Retinal pigment epithelial cell (primary cell): ENCODE measurements at places on chromosomes 16 and 17.
A peak's percentile ranks its signal among the peaks of the same experiment; 100 is the strongest.

DNA sequence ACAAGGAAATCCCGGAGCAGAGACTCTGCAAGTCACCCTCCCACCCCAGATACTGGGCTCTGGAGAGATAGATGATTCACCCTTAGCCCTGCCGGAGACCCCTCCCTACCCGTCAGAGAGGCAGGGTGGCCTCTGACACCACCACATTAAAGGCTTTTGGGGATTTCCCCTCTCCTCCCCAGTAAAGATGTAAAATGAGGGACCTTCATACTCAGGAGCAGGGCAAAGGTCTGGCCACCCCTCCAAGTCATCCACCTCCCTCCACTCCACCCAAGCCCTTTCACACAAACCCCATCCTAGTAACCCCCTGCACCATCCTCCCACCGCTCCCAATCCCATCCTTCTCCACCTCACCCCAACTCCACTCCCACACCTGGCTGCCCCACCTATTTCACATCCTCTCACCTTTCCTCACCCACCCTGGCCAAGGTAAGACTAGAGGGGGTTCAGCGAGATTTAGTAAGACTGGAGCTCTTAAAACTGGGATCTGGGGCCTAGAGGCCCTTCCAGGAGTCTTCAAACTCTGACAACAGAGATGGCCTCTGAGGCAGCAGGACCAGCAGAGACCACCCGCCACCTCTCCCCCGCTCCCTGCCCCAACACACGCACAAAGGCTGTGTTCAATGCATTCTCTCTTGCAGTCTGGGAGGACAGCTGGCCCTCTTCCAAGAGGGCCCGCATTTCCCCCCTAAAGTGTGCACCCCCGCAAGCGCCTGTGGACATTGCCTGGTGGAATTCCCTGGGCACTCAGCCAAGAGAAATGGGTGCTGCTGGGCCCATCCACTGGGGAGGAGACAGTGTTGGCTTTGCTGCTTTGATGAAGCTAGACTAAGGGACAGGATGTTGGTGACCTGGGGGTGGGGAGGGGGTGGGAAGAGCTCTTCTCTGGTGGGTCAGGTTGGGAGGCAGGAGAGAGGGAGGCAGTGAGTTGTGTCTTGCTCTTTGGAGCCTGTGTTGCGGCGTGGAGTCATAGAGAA is 1.1 kb downstream of the ABAT start:
- DNase-seq: no peak

GRCh38 chr17:65628644-65629036 is 67.2 kb upstream of the AXIN2 start:
- DNase-seq: no peak

- no peak for DNase-seq
Measured at GRCh38 chr17:78893684-78894083, 9.3 kb downstream of the CEP295NL start.

- DNase-seq: no peak
Measured at GRCh38 chr17:18176176-18176575, 7.5 kb upstream of the ALKBH5 start.

- no peak for DNase-seq
Measured at GRCh38 chr17:61488878-61489718, 36.9 kb downstream of the TBX4 start.

DNA sequence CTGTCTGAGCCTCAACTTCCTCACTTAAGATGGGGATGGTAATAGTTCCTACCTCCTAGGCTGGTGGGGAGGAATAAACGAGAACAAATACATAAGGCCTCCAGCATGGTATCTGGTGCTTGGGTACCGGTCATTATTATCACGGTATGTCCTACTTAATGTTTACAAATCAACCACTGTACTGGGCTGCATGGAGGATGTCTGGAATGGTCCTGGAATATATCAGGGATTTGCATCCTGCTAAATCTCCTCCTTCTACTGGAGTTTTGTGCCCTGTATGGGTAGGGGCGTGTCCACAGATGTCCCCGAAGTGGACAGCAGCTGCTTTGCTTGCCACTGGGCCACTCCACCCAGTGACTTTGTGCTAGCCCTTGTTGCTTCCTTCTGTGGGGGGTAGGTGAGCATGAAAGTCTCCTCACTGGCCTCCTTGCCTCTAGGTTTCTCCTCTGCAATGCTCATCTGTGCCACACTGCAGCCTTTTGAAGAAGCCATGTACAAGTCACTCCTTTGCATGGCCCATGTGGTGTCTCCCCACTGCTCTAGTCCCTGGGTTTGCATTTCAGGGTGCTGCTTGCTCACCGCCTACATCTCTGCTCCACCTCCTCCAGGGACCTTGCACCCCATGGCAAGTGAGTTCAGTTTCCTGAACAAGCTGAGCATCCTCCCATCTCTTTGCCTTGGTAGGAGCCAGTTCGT is 2.2 kb upstream of the CMIP start:
- DNase-seq: no peak

DNA sequence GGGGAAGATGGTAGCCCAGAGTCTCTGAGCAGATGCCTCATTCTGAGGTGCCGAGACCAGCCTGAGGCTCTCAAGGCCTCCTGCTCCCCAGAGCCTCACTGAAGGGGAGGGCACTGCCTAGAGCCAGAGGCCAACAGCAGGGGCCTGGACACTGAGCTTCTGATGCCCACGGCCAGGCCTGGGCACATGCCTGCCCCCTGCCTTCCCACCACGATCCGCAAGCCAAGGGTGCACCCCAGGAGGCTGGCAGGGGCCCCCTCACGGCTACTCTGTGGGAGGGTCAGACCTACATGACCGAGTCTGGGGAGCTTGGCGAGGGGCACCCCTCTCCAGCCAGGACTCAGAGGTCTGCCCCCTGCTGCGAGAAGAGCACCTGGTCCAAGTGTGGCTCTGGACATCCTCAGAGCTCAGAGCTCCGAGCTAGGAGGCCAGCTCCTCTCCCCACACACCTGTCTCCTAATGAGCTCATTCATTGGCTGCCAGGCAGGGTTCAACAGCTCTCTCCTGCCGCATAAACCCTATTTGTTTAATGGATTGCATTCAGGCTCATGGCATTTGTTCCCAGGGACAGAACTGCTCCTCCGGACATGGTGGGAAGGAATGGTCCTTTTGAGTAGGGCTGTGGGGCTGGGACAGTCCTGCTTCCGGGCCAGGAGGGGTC is 13.9 kb downstream of the OTOP3 start:
- DNase-seq: no peak

- no peak for DNase-seq
Measured at GRCh38 chr16:24101431-24101830, 154.7 kb upstream of the CACNG3 start.

- no peak for DNase-seq
Measured at GRCh38 chr17:36977066-36977465, 28.3 kb downstream of the AATF start.

DNA sequence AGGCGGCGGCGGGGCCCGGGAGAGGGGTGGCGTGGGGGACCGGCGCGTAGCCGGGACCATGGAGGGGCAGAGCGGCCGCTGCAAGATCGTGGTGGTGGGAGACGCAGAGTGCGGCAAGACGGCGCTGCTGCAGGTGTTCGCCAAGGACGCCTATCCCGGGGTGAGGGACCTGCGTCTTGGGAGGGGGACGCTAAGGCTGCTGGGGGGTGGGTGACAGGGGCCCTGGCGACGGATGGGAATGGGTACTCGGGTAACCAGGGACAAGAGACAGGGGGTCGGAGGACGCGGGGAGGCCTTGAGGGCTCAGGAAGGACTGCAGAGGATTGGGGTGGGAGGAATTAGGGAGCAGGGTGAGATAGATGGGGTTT is 243 bp downstream of the RND2 start:
- DNase-seq: no peak

GRCh38 chr17:4053596-4053995 is 89.2 kb downstream of the ZZEF1 start:
- no peak for DNase-seq

DNA sequence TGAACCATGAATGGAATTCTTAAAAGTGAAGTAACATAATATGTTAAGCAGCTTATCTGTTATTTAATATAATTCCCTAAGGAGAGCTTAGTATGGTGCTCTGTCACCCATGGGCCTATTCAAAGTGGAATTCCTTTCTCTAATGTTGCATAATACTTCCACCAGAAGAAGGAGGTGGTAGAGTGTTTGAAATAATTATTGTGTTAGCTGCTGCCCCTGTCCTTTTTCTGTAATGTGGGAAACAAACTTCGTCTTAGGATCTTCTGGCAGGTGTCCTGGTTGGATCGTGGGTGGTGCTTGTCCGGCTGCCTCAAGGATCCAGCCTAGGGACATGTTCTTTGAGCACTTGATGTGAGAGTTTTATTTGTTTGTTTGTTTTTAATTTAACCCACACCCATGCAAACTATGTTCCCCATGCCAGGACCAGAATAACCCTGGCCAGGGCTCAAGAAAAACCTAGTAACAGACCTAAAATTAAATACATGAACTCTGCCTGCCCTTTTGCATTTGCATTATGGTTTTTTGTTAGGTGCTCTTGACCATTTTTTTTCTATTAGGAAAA is 46.1 kb downstream of the ZNRF1 start:
- DNase-seq: peak; percentile 92

DNA sequence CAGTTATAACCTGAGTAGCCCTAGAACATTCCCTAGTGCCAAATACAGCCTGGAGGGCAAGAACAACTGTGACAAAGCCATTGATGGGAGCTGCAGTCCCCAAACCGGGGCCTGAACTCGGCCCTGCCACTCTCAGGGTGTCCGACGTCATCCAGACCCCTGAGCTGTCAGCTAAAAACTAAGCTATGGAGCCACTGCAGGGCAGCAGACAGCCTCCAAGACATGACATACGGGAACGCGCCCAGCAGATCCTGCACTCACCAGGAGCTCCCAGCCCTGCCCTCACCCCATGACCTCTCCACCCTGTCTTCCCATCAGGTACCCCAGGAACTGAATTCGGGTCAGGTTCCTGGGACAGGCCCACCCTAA is 28.4 kb downstream of the KDM8 start:
- no peak for DNase-seq

DNA sequence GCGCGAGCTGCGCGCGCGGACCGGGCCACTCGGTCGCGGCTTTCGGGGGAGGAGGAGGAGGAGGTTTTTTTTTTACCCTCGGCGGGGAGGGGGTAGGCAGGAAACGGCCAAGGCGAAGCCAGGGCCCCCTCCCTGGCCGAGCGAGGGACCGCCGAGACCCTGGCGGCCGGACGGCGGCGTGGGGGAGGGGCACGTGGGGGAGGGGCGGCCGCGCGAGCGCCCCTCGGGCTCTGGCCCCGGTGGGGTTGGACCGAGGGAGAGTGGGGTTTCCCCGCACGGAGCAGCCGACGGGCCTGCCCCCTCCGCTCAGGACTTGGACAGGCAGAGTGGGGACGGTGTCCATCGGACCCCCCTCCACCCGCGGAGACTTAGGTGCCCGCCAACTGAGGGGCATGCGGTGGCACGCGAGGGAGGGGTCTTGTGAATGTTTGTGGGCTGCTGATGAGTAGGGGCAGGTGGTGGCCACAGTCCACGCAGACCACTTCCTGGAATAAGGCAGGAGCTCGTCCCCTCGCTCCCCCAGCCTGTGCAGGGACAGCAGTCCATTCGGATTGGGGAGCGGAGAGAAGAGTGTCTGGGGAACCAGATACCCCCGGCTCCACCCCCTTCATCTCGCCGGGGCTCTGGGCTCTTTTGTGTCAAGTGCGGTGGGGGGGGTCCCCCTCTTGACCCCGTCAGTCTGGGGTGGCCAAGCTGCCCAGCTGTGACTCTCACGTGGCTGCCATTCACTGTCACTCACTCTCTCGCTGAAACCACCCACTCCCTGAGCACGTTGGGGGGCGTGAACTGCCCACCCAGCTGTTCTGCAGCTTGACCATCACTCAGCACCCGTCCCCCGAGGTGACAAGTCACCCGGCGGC is 3.0 kb upstream of the CHD3 start:
- DNase-seq: no peak

- DNase-seq: peak; percentile 36
Measured at GRCh38 chr16:86809458-86809955, 231.2 kb downstream of the FOXL1 start.

GRCh38 chr16:88550246-88550661 is 19.9 kb upstream of the ZC3H18 start:
- no peak for DNase-seq

DNA sequence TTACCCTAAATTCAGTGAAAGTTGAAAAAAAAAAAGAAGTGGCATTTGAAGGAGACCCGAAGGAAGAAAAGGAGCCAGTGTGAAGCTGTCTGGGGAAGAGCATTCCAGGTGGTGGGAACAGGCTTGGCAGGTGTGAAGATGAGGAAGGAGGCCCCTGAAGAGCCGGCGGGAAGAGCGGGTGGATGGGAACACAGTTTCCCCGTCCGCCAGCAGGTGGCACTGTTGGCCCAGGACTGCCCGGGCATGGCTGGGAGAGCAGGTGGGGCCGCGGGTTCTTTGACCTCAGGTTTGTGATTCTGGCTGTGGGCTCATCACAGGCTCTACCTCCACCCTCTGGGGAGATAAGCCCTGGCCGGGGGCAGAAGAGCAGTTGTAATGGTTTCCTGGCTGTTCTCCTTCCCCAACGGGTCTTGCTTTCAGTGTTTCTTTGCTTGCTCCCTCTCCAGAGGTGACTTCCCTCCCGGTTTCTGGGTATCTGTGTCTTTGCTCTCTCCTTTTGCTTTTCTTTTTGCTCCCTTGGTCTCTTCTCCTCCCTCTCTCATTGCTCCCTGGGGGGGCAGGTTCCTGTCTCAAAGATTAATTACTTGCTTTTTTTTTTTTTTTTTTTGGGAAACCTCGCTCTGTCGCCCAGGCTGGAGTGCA is 32.3 kb downstream of the RAP1GAP2 start:
- no peak for DNase-seq

- DNase-seq: no peak
Measured at GRCh38 chr16:3570420-3571062, 6.7 kb downstream of the NLRC3 start.

- DNase-seq: no peak
Measured at GRCh38 chr17:1733759-1734158, 8.9 kb upstream of the SERPINF2 start.

- no peak for DNase-seq
Measured at GRCh38 chr16:76278086-76278485, 885 bp downstream of the CNTNAP4 start.

GRCh38 chr17:47889734-47890529 is 6.1 kb upstream of the SP2 start:
- DNase-seq: peak; percentile 26

GRCh38 chr16:71384073-71384724 is 25.7 kb downstream of the CALB2 start:
- no peak for DNase-seq

GRCh38 chr16:19805459-19806162 is 79.0 kb downstream of the GPRC5B start:
- DNase-seq: no peak

DNA sequence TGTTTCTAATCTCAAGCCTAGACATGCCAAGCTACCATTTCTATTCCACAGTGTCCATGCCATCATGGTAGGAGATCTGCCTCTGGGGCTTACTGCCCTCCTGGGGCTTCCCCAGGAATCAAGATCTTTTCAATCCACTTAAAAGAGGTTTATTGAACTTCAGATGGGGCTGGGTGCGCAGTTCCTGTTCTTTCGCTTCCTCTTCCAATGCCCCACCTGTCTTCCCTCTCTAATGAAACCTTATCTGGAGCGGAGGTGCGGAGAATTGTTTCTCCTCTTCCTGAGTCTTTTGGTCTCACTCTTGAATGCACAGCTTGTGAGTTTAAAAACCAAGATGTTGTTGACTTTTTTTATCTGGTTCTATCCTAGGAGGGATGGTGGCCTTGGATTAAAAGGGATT is 30.4 kb upstream of the METTL16 start:
- no peak for DNase-seq

GRCh38 chr17:17056156-17056539 is 13.9 kb downstream of the MPRIP start:
- no peak for DNase-seq
